ENCODE measurements at places on chromosomes 6 and 20.

- no peak for DNase-seq
Observed at GRCh38 chr6:55937951-55938690, 62.7 kb upstream of the BMP5 start.

DNA sequence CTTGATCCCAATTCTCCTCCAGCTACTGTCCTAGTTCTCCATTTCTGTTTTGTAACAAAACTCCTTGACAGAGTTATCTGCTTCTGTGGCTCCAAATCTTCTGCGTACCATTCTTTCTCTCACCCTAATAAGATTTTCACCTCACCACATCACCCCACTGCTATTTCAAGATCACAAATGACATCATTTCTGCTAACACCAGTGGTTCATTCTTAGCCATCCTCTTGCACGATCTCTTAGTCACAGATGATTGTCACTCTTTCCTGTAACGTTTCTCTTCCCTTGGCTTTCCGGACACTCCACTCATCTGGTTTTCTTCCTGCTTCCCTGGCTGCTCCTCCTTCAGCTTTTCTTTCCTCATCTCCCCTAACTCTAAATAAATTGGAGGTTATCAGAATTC lies 56.8 kb upstream of the FABP7 start:
- DNase-seq: no peak

GRCh38 chr6:163646866-163647265 lies 232.3 kb downstream of the QKI start:
- DNase-seq: no peak

- peak; percentile 66 for DNase-seq
Observed at GRCh38 chr6:121437851-121438651, 2.6 kb downstream of the GJA1 start.

DNA sequence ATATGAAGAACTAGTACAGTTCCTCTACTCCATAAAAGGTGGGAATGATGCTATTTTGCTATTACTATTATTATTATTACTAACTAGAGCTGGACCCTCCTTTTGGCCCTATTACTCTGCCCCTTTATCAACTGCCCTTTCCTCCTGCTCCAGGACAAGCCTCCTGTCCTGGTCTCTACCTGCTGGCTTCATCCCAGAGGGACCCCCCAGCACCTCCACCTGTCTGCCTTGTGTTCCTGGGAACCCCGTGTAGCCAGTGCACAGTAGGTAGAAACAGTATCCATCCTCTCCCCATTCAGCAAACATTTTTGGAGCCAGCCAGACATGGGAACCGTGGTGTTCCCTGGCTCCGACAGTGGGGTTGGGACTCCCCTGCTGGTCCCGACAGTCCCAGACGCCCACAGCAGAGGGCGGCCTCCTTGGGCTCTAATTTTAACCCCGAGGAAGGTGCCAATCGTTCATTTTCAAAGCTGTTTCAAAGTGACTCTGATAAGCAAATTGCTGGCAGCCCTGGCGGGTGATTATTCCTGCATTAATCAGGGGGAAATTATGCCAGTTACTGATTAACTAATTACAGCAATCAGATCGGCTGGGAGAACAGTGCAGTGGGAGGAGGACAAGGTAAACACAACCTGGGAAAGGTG lies 44.2 kb upstream of the MDGA1 start:
- DNase-seq: peak; percentile 55

Data from right cardiac atrium (tissue), 5 donors.